ENCODE measurements at places on chromosomes 2 and 18. TPM values are rescaled to one million over a fixed set of nuclear protein-coding genes. Genes with fewer than 3 reads are reported as not detected.

SPOPL gene
- 8.6 TPM for polyA plus RNA-seq

MCFD2 gene
- polyA plus RNA-seq = 31.6 TPM

ASPRV1 gene
- polyA plus RNA-seq = 1.1 TPM

TACR1 gene
- polyA plus RNA-seq = 0.22 TPM

DSG1 gene
- polyA plus RNA-seq = not detected

TSPYL6 gene
- not detected for polyA plus RNA-seq

THSD7B gene
- polyA plus RNA-seq = 0.22 TPM

SLC9A2 gene
- polyA plus RNA-seq = 14.0 TPM

MARCHF7 gene
- 21.0 TPM for polyA plus RNA-seq

SPC25 gene
- 9.0 TPM for polyA plus RNA-seq

POMC gene
- 3.1 TPM for polyA plus RNA-seq

- H3K4me3 ChIP-seq = no peak overlapping the region
- no peaks in the 10 kb centered on the region for H3K36me3 ChIP-seq
- no peak for DNase-seq
- H3K4me1 ChIP-seq = no peaks in the 10 kb centered on the region
- no peak overlapping the region for H3K27ac ChIP-seq
- H3K27me3 ChIP-seq = no peaks in the 10 kb centered on the region
These were observed 445.6 kb downstream of the RND3 start for GRCh38 chr2:150041722-150042425.

DNA sequence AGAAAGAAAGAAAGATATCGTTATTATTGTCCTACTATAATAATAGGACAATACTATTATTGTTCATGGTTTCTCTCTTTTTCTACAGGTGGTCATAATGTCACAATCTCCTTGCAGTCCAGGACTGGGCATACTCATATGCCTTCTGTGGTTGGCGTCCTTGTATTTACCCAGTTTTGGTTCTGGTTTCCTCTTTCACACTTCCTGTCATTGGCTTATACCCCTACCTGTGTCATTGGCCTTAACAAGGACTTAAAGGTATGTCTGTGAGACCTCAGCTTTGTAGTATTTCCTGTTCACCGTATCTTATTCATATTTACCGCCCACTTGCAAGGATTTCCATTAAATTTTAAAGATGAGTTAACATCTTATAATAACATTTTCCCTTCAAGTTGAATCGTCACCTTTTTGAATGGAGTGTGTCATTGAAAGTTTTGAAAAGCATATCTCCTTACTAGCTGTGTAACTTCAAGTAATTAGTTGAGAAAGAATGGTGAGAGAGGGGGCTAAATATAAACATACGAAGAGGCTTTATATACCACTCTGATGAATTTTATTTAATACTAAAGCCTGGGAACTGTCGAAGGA is 36.5 kb upstream of the HTR2B start:
- H3K36me3 ChIP-seq = no peaks in the 10 kb centered on the region
- H3K27ac ChIP-seq = peak overlapping the region; percentile 62
- DNase-seq = no peak
- no peaks in the 10 kb centered on the region for H3K4me1 ChIP-seq
- no peaks in the 10 kb centered on the region for H3K27me3 ChIP-seq
- no peak overlapping the region for H3K4me3 ChIP-seq

DNA sequence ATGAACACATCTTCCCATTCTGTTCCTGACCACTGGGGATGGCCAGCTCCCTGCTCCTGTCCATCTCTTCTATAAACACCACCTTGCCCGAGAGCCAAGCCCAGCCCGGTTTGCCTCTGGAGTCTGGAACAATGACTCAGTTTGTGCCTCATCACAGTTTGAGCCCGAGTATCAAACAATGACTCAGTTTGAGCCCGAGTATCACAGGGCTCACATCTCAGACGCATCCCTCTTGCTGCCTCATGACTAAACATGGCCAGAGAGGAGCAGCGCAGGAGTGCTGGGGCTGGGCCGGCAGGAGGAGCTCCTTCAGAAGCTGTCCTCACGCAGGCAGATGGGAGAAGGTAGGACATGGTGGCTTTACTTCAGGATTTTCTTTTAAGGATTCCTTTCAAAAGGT is 68.7 kb downstream of the PXDN start:
- H3K4me3 ChIP-seq = no peak overlapping the region
- no peaks in the 10 kb centered on the region for H3K27me3 ChIP-seq
- peaks cover 40% of the 10 kb centered on the region for H3K4me1 ChIP-seq
- peak; percentile 95 for DNase-seq
- H3K36me3 ChIP-seq = peaks cover 45% of the 10 kb centered on the region
- H3K27ac ChIP-seq = peak overlapping the region; percentile 84

- H3K4me1 ChIP-seq = no peaks in the 10 kb centered on the region
- no peaks in the 10 kb centered on the region for H3K27me3 ChIP-seq
- no peak overlapping the region for H3K4me3 ChIP-seq
- no peaks in the 10 kb centered on the region for H3K36me3 ChIP-seq
These were observed 970.5 kb upstream of the SLC39A10 start for GRCh38 chr2:194686569-194686968.

DNA sequence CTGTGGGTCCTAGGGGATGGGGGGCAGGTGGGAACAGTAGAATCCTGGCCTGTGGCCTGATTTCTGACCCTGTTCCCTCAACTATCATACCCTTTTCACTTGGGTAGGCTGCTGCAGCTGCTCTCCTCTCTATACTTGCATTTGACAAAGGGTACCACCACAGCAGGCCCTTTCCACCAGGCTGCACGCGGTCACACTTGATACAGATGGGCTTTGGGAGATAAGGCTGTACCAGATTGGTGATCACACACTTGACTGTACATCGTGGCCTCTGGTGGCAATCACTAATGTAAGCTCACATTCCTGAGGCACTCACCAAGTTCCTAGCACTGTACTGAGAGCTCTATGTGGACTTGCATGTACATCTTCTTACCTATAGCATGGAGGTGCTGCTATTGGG is 1.6 kb upstream of the RALB start:
- peaks cover 28% of the 10 kb centered on the region for H3K4me1 ChIP-seq
- H3K27me3 ChIP-seq = no peaks in the 10 kb centered on the region
- H3K27ac ChIP-seq = no peak overlapping the region
- H3K36me3 ChIP-seq = no peaks in the 10 kb centered on the region
- no peak overlapping the region for H3K4me3 ChIP-seq

GRCh38 chr2:190031969-190032618 is 30.4 kb downstream of the MSTN start:
- no peaks in the 10 kb centered on the region for H3K4me1 ChIP-seq
- no peak overlapping the region for H3K4me3 ChIP-seq
- no peaks in the 10 kb centered on the region for H3K36me3 ChIP-seq
- no peak overlapping the region for H3K27ac ChIP-seq
- H3K27me3 ChIP-seq = no peaks in the 10 kb centered on the region

DNA sequence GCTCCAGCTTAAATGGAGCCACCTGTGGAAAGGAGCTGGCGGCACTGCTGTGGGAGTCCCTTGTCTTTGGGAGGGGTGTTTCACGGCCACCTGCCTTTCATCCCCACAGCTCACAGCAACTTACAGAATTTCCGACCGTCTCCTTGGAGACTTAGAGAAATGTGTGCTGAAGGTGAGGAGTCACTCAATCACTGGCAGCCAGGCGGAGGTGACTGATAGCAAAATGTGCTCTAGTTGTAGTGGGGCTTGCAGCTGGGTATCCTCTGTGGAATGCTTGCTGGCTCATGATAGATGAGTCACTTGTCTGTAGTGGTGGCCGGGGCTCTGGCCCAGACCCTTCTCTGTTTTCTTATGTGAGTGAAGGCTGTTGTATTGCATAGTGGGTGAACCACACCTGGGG is 110.7 kb downstream of the SH3RF3 start:
- H3K27me3 ChIP-seq = no peaks in the 10 kb centered on the region
- H3K27ac ChIP-seq = peak overlapping the region; percentile 61
- H3K4me1 ChIP-seq = no peaks in the 10 kb centered on the region
- H3K4me3 ChIP-seq = no peak overlapping the region
- H3K36me3 ChIP-seq = no peaks in the 10 kb centered on the region
- no peak for DNase-seq

DNA sequence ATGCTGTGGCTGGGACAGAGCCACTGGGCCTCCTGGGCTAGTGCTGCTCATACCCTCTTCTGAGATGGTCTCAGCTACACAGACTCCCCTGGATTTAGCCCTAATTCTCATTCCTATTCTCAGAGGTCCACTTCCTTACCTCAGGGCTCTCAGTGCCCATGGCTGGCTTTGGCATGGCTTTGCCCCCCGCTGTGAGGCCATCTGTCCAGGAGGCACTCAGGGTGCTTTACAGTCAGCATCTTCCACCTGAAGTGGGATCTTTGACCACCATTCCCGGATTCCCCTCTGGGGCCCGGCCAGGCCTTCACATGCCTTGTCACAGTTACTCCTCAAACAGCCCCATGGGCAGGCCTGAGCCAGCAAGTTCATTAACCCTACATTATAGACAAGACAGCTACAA is 161.8 kb downstream of the CELF4 start:
- no peak overlapping the region for H3K27ac ChIP-seq
- no peak for DNase-seq
- H3K36me3 ChIP-seq = no peaks in the 10 kb centered on the region
- no peak overlapping the region for H3K4me3 ChIP-seq
- peaks cover 11% of the 10 kb centered on the region for H3K4me1 ChIP-seq

DNA sequence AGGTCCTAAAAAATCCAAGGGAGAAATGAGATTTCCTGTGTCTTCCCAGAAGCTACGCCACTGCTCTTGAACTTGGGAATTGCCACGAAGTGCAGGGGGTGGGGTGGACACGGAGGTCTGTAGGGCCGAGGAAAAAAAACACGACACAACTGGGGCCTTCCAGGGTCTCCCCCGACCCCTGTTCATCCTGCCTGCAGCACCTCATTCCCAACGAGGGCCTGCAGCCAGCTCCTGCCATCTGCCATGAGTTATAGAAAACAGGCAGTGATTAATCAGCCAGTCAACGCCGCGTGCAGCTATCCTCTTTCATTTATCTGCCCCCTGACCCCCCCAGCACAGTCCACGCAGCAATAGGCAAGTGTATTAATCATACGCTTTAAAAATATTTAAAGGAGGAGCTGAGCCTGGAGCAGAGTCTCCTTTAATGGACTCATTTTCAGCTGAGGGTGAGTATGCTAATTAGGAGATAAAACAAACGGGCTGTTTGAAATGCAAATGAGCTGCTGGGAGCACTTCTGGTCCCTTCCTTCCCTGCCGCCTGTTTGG is 209.9 kb downstream of the TFCP2L1 start:
- H3K27ac ChIP-seq = peak overlapping the region; percentile 71
- DNase-seq = peak; percentile 80
- H3K4me3 ChIP-seq = peak overlapping the region; percentile 35
- no peaks in the 10 kb centered on the region for H3K36me3 ChIP-seq
- peaks cover 19% of the 10 kb centered on the region for H3K4me1 ChIP-seq
- H3K27me3 ChIP-seq = no peaks in the 10 kb centered on the region

DNA sequence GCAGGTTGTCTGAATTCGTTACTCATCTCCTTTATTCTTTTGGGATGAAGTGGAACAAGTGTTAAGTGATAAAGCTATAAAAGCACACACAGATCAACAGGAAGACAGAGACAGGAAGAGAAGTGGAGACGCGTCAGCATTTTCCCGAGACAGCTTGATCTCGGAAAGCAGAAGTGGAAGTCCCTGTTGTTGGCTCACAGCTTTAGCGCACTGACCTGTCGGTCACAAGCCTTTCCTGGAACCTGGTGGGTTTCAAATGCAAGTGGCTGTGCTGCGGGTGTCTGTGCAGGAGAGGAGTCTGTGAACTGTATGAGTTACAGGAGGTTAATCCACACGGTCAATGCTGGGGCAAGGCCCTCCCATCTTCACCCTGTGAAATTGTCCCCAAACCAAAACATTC is 116.6 kb upstream of the PELI1 start:
- H3K27ac ChIP-seq = peak overlapping the region; percentile 26
- DNase-seq = peak; percentile 78
- H3K27me3 ChIP-seq = no peaks in the 10 kb centered on the region

GRCh38 chr2:37906131-37906530 is 19.0 kb upstream of the RMDN2 start:
- no peaks in the 10 kb centered on the region for H3K36me3 ChIP-seq
- H3K27me3 ChIP-seq = no peaks in the 10 kb centered on the region
- H3K4me3 ChIP-seq = no peak overlapping the region

GRCh38 chr2:127175041-127175721 is 44.9 kb downstream of the CYP27C1 start:
- H3K27ac ChIP-seq = peak overlapping the region; percentile 84
- no peak overlapping the region for H3K4me3 ChIP-seq
- DNase-seq = peak; percentile 93
- no peaks in the 10 kb centered on the region for H3K27me3 ChIP-seq

- H3K4me1 ChIP-seq = peaks cover 21% of the 10 kb centered on the region
- no peak overlapping the region for H3K4me3 ChIP-seq
- H3K27ac ChIP-seq = no peak overlapping the region
These were observed 15.7 kb downstream of the DYNC1I2 start for GRCh38 chr2:171702781-171703556.

- peaks cover 12% of the 10 kb centered on the region for H3K4me1 ChIP-seq
- H3K36me3 ChIP-seq = no peaks in the 10 kb centered on the region
- no peaks in the 10 kb centered on the region for H3K27me3 ChIP-seq
- no peak overlapping the region for H3K4me3 ChIP-seq
- no peak overlapping the region for H3K27ac ChIP-seq
These were observed 414.5 kb downstream of the TNS1 start for GRCh38 chr2:217588266-217588665.

DNA sequence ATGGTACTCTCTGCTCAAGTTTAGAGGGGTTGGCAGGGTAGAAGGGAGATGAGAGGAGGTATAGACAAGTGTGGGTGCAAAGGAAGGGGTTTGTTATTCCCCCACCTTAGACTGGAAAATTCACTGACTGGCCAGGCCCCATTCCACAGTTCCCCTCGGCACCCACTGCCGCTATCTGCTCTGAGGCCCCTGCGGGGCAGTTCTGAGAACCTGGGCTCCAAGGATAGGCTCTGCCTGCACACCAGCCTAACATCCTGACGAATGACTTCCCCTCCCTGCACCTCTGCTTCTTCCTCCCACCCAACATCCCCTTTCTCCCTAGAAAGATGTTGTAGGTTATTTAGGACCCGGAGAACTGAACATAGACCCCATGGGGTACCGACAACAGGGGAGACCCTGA is 303.9 kb upstream of the HDAC4 start:
- H3K4me3 ChIP-seq = no peak overlapping the region
- H3K36me3 ChIP-seq = no peaks in the 10 kb centered on the region
- DNase-seq = no peak
- peaks cover 7% of the 10 kb centered on the region for H3K4me1 ChIP-seq
- no peak overlapping the region for H3K27ac ChIP-seq

DNA sequence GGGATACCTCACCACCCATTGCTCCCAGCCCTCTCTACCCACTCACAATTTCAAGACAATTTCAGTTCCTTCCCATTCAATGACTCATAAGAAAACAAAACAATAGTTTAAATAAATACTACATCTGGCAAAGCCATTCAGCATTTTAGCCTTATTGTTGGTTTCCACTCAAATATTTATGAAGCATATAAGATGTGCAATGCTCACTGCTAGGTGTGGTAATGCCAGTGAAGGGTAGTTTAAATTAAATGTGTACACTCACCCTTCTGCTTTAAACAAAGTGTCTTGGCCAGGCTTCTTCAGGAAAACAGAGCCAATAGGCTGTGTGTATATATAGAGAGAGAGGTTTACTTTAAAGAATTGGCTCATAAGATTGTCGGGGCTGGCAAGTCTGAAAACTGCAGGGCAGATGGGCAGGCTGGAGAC is 37.0 kb downstream of the INO80C start:
- no peaks in the 10 kb centered on the region for H3K27me3 ChIP-seq
- DNase-seq = no peak
- H3K36me3 ChIP-seq = no peaks in the 10 kb centered on the region
- peak overlapping the region; percentile 53 for H3K27ac ChIP-seq
- H3K4me1 ChIP-seq = no peaks in the 10 kb centered on the region
